Fibroblast of the aortic adventitia (primary cell): ENCODE measurements at places on chromosomes 6 and 20. TPM values are rescaled to one million over a fixed set of nuclear protein-coding genes. Genes with fewer than 3 reads are reported as not detected.

Gene GPR6
- not detected in 2 replicates for total RNA-seq

GRCh38 chr6:2157441-2158127 is 87.8 kb downstream of the GMDS start:
- DNase-seq, result peak; percentile 92

- no peak for DNase-seq
These were observed 72.2 kb downstream of the CNBD2 start for GRCh38 chr20:36040571-36040970.

Gene HLA-DMB
- total RNA-seq, result 0.09 TPM in 1 of 2 replicates, not detected in the other

DNA sequence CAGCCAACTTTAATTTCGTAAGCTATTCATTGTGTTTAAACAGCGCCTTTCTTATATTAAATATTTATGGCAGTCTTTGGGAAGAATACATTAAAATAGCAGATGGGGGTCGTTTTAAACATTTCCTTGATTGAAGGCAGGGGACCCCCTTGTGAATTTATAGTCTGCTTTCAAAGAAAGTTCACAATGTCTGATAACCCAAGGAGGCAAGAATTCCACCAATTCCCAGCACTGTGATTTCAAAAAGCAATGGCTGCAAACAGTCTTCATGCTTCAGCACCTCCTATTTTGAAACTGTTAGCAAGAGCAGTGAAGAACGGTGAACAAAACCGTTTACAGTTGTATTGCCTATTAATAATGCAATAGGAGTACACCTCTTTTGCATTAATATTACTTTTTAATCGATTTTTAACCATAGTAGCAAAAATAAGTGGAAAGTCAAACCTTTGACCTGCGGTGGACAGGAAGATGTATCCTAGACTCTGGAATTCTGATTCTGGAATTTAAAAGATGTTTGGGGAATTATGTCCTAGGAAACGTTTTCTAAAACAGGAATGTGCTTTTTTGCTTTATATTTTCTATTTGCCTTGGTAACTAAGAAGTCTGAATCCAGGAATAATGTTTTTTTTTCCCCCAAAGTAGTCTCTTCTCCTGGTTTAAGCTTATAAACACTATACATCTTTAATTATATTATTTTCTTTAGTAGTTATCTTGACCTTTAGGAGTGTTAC is 393.0 kb downstream of the CDKAL1 start:
- DNase-seq, result no peak

DNA sequence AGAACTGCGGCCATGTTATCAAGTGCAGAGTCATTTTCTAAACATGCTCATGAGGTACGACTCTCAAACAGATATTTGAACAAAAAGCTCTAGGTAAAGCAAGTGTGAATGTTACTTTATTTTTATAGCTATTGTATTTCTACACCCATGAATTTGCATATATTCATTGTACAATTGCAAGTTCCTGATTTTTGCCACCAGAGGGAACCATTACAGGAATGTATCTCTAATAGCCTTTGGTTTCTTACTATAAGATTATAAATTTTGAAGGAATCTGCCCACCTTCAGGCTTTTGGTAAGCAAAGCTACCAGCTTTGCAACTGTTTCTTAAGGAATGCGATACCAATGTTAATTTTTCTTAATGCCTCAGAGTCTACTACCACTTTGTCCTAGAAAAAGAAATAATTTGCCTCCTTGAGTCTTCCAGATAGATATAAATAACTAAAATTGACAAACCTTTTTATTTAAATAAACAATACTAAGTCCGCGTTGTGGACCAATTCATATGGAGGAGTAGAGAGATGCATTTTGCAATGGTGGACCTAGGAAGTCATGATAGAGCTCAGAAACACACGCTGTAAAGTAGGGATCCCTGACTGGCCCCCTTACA is 125.4 kb upstream of the SAMD5 start:
- peak; percentile 61 for DNase-seq

Gene SLC12A5
- not detected in 2 replicates for total RNA-seq

- no peak for DNase-seq
These were observed 9.0 kb downstream of the CCDC167 start for GRCh38 chr6:37490536-37491170.

- peak; percentile 32 for DNase-seq
These were observed 29.9 kb upstream of the TRIM27 start for GRCh38 chr6:28953585-28954258.
